ENCODE measurements at places on chromosomes 1 and 21.

- no peak for DNase-seq
Measured at GRCh38 chr1:3027611-3028371, 6.5 kb downstream of the ACTRT2 start.

- DNase-seq, result no peak
Measured at GRCh38 chr1:151012684-151013471, 4.6 kb downstream of the PRUNE1 start.

DNA sequence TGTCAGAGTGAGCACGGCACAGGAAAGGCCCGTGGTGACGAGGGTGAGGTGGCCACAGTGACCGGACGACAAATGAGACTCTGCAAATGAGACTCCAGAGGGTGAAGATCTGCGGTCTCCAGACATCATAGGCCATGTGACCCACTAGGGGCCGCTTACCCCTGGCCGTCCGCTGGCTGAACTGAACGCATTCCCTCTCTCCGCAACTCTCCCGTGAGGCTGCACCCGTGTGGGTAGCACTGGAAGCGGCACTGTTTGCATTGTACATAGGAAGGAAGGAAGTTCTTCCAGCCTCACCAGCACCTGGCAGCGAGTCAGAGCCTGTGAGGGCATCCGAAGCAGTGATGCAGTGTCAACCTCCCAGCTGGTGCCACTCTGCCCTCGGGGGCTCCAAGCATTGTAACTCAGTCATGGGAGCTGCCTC, 23.6 kb upstream of the SPSB1 start:
- no peak for DNase-seq

DNA sequence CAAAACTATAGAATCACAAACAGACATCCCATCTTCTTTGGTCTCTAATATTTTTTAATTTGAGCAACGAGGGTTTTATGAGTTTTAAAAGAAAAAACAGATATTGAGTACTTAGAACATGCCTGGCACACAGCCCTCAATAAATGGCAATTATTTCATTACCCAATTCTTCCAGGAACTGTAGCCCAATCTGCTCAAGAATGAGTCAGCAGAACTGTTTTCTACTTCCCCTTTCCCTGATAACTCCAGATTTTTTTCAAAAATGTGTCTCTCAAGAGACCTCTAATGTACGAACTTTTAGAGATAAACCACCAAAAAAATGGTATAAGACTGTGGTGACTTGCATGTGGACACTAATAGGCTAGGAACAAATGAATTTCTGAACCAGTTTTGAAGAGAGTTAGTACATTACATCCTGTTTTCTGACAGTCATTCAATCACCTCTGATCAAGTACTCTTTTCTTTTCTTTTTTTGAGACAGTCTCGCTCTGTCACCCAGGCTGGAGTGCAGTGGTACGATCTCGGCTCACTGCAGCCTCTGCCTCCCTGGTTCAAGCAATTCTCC, 11.5 kb downstream of the ABL2 start:
- no peak for DNase-seq

DNA sequence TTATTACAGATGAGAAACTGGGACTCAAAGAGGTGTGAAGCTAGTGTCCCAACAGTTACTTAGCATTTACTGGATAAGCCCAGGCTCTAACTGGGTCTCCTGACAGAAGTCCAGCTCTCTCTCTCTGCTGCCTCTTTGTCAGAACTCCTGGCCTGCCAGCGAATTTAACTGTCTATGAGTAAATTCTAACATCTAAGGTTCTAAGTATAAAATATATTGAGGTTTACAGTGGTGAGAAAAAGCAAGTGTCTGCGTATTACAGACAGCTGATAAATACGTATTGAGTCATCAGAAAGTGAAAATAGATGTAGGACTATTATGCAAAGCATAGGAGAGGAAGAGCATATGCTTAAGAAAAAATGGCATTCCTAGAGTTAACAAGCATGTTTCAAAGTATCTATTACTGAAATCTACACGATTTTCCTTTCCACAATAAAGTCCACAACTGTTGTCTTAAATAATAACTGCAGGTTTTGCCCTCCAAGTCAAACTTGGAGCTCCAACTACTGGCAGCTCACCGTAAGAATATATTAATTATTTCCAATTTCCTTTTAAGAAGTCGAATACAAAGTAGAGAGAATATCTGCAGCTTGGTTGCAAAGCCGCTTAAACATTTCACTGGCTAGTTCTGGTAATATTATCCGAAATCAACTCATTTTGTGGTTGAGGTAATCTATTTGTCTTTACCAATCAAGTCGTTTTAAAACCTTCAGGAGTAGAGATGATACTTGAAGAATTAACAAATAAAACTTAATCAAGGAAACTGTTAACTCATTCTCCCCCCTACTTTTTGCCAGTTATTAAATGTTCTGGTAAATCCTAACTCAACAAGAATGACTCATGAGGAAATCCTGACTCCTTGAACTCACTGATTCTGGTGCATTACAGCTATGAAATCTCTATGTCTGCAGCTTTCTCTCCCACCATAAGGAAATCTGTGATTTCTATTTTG, 1.4 kb upstream of the RGS2 start:
- DNase-seq, result peak; percentile 5

GRCh38 chr1:108878160-108878469, 1.3 kb downstream of the GPSM2 start:
- no peak for DNase-seq

DNA sequence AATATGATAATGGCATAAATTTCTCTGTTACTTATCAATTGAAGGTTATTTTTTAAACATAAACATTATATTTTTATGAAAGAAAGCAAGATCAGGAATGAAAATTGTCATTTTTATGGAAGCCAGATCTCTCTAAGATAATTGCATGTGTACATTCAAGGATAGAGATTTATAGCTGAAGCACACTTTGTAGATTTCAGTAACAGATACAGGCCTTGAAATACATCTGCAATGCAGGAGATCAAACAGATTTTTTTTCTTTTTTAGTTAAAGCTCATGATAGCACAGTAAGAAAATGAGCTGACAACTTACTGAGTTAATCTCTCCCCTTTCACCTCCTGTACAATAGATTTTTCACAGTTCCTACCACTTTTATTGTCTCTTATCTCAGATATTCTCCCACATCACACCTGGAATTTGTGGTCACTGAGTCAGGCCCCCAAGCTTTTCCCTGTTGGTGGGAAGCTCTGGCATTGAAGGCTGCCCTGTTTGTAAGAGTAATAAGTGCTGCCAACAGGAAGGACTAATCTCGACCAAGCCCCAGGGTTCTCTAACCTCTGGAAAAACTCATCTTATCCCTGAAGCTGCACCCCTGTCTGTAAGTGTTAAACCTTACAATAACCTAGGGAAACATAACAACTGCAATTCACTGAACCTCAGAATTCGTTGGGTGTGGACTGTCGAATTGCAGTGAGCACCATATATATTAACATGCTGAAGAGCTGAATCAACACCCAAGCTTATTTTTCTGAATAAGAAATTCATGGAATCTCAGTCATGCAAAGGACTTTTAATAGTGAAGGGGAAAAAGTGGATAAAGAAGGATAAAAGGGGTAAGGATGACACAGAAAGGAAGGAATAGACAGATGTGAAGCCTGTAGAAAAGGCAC, 599.0 kb downstream of the LMO4 start:
- no peak for DNase-seq

DNA sequence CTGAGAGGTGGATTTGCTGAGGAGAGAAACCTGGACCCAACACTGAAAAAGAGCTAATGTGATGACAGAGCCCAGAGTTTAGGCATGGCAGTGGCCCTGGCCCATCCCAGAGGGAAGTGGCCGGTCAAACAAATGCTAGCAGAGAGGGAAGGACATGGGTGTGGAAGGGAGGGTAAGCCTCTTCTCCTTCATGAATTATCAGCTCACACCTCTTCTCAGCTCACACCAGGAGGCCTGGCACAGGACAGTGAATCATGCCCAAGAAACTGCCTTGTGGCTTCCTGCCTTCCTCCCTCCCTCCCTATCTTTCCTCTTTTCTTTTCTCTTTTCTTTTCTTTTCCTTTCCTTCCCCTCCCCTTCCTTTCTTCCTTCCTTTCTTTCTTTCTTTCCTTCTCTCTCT, 1.3 kb upstream of the SPRR3 start:
- no peak for DNase-seq

DNA sequence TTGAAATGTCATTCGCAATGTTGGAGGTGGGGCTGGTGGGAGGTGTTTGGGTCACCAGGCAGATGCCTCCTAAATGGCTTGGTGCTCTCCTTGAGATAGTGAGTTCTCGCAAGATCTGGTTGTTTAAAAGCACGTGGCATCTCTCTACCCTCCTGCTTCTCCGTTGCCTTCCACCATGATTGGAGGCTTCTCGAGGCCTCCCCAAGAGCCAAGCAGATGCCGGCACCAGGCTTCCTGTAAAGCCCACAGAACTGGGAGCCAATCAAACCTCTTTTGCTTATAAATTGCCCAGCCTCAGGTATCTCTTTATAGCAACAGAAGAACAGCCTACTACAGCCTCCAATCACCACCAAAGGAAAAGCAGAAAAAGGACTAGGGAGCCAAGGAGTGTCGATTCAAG, 80.5 kb downstream of the PDE9A start:
- no peak for DNase-seq

- no peak for DNase-seq
Measured at GRCh38 chr1:153509036-153509435, 26.8 kb downstream of the S100A6 start.

- DNase-seq, result no peak
Measured at GRCh38 chr1:246459221-246459620, 47.9 kb downstream of the SMYD3 start.

DNA sequence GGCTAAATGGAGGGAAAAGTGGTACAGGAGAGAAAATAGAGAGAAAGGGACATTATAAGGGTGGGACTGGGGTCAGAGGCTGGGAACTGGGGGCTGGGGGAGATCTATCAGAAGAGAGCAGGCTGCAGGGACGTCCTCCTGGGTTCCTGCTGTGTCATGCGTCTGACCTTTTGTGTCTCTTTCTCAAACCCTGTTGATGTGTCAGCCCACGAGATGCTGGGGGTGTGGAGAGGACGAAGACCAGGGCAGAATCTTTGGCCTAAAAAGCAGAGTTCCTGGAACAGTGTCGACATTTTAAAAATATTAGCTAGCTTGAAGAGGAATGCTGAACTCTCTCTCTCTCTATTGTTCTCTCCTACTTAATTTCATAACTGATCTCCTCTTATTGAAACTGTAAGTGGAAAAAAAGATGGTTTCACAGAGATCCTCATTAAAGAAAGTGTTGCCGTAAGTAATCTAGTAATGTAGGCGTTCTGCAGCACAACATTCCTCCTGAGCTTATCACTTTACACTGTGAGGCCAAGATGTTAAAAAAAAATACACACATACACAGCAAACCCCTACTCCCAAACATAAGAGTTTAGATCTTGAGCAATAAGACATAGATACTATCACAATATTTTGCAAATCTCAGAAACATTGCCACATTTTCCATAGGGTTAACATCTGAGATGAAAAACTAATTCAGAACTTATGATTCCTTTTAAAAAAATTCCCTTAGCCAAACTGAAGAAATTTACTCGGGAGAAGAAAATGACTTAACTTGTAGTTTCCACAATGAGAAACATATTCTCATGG, 52.6 kb downstream of the RUNX1 start:
- no peak for DNase-seq

DNA sequence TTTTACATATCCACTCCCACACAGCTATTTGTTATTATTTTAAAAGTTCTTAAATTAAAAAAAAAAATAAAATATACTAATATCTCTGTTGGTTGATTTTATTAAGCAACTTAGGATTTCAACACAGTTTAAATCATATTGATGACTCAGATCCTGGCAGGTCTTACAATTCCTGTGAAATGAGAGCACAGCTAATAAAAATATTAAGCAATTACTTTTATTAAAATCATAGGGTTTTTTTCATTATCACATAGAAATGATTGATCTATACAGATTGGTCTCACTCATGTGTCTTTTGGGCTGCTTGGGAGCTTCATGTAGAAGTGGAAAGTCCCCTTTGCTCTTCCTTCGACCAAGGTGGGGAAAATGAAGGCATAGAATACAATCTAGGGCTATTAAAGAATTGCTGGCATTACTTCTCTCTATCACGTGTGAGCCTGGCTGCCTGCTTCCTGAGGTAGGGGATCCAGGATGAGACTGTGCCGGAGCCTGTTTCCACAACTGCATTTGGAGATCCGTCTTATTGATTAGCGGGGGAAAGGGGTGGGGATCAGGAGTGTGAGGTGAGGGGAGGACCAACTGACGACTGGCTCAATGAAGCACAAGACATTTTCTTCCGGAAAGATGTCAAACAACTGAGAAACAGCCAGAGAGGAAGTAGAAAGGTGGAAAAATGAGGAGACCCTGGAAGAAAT, 858.0 kb downstream of the USP25 start:
- no peak for DNase-seq

- DNase-seq, result no peak
Measured at GRCh38 chr1:224770336-224770693, 154.2 kb downstream of the CNIH3 start.

- DNase-seq, result no peak
Measured at GRCh38 chr1:159991513-159991912, 37.5 kb upstream of the SLAMF9 start.

GRCh38 chr21:41302976-41303375, 13.6 kb upstream of the FAM3B start:
- DNase-seq, result no peak

GRCh38 chr21:32403201-32403777, 9.2 kb upstream of the EVA1C start:
- DNase-seq, result peak; percentile 27

Measured in activated T-helper 9 cell treated with anti-CD3 and anti-CD28 coated beads, Interleukin-2, amount 50 U/mL, for 16 hours (primary cell).